ENCODE measurements at places on chromosomes 2 and 18.

DNA sequence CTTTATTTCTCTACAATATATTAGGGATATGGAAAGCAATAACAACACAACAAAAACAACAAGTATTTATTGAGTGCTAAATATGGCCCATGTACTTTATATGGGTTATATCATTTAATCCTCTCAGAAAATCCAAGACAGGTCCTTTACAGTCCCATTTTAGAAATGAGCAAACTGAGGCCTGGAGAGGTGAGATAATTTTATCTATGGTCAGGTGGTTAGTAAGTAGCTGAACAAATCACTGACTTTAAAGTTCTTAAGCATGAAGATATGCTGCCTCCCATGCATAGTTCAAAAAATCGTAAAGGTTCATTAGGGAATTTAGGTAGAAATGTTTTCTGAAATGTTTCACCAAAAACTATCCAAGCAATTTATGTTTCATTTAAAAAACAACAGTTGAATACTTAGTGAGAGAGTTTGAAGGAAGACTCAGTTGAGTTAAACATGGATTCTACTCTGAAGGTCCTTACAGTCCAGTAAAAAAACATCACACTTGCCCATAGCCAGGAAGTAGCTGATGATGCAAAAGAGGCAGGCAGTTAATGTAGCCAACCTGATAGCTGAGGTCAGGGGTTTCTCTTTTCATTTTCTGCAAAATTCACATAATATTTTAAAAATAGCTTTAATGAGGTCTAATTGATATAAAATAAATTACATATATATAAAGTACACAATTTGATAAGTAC lies 7.6 kb upstream of the NFE2L2 start:
- no peak for DNase-seq

DNA sequence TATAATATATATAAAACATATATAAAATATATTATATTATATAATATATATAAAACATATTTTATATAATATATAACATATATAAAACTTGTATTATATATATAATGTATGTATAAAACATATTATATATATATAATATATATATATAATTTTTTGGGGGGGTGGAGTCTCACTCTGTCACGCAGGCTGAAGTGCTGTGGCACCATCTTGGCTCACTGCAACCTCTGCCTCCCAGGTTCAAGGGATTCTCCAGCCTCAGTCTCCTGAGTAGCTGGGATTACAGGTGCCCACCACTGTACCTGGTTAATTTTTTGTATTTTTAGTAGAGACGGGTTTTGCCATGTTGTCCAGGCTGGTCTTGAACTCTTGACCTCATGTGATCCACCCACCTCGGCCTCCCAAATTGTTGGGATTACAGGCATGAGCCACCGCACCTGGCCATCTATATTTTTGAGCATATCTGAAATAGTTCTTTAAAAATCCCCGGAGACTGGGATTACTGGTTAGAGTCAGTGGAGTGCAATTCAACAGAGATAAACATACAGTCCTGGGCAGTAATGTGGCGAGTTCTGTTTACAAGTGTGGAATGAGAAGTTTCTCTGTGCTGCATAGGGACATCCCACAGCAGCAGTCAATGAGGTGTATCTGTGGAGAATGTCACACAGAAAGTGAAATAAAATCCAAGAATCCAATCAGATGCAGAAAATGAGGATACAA lies 208.4 kb downstream of the MYCN start:
- DNase-seq = no peak

GRCh38 chr2:232698556-232699091 lies 1.5 kb downstream of the GIGYF2 start:
- DNase-seq = no peak

GRCh38 chr2:240309214-240309613 lies 126.2 kb upstream of the GPC1 start:
- DNase-seq = no peak

DNA sequence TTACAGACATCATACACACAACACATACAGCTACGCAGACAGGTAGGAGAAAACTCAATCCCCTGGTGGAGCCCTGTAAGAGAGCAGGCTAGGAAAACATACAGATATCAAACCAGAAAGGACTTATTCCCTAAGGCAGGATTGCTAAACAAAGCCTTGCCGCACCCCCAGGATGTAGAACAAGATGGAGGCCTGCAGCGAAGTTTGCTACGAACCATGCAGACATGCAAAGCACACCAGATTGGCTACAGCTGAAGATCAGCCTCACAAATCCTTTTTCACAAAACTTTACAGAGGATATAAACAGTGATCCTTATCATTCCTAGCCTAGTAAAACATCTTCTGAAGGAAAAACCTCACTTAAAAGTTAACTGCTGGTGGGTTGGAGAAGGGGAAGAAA lies 28.3 kb downstream of the C18orf54 start:
- no peak for DNase-seq

DNA sequence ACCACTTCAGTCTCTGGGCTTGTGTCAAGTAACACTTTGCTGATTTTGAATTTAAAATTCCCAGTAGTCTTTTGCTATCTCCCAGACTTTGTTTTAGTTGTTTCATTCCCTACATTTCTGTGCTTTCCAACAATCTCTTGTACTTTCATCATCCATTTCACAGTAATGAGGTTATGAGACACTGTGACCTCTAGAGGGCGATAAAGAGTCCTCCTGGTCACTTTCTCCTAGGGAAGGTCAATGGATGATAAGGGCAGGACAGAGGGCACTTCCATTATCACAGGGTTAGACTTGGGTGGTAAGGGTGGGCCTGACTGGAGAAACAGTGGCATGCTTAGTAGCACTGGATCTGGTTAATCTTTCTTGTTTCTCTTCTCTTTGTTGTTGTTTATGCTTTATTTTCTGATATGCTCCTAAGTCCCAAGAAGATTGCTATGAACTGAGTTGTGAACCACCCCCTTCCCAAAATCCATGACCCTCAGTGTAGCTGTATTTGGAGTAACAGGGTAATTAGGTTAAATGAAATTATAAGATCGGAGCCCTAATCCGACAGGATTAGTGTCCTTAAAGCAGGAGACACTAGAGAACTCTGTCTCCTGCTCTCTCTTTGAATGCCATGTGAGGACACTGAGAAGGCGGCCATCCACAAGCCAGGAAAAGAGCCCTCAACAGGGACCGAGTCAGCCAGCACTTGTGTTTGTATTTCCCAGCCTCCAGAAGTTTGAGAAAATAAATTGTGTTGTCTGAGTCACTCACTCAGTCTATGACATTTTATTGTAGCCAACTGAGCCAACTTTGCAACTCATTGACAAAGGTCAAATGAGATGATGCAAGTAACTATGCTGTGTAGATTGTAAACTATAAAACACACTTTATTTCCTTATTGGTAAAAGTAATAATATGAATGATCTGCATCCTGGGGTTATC lies 779.2 kb downstream of the CNTNAP5 start:
- no peak for DNase-seq

DNA sequence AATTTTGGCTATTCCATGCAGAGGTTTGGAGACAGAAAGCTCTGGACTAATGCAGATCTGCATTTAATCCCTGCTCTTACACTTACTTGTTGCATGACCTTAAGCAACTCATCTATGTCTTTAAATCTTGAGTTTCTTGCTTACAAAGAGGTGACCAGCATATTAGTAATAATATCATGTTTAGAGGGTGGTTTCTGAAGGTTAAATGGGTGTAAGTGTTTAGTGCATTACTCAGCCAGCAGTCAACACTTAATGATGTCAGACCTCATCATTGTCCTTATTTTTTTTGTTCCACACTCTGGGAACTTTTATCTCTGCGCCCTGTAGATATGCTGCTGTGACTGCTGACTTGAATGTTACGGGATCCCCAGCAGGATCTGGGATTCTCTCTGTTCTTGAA lies 1.7 kb downstream of the IL1RL1 start:
- DNase-seq = no peak

GRCh38 chr2:218371983-218372350 lies 10.1 kb upstream of the SLC11A1 start:
- DNase-seq = no peak

- DNase-seq = no peak
Measured at GRCh38 chr2:5540856-5541255, 151.3 kb upstream of the SOX11 start.

DNA sequence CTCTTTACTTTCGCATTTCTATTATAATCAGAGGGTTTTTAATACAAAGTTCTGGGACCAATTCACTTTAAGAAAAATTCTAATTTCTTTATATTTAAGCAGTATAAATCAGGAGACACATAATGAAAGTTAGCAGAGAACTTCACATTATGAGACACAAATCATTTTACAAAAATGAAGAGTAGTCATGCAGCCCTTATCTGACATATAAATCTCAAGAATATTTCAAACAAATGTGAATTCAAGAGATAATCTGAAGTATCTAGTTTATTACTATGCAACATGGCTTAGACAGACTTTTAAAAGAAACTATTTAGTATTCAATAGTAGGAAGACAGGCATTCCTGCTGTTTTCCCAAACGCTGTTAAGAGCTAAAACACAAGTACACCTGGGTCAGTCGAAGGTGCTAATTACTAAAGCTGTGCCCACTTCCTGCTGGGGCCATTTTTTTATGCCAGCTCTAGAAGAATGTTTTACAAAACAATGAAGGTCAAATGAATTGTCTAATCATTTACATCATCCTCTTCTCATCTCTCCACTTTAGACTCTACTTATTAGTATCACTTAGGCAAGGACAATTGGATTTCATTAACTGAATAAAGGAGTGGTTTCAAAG lies 40.2 kb downstream of the CWC22 start:
- no peak for DNase-seq

GRCh38 chr2:218020966-218021535 lies 18.3 kb upstream of the TNS1 start:
- no peak for DNase-seq

DNA sequence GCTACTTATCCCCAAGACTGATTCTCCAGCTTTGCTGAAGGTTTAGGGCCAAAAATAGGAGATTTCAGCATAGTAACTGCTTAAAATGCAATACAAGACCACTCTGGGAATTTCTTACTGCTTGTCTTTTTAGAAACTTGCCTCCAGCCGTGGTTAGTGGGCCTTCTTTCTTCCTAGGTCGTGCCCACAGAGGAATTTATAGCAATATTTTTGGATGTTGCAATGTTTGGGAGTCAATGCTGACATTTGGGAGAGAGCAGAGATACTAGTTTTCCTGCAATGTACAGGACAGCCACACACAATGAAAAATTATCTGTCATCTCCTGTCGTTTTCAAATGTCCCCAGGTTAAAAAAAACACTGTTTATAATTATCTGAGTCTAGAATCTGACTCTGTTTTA lies 25.6 kb upstream of the CERS6 start:
- no peak for DNase-seq

- DNase-seq = no peak
Measured at GRCh38 chr2:38323623-38324022, 53.5 kb downstream of the ATL2 start.

GRCh38 chr2:233803292-233803911 lies 25.3 kb downstream of the MROH2A start:
- no peak for DNase-seq

- DNase-seq = no peak
Measured at GRCh38 chr2:207423886-207424285, 105.9 kb upstream of the CREB1 start.

DNA sequence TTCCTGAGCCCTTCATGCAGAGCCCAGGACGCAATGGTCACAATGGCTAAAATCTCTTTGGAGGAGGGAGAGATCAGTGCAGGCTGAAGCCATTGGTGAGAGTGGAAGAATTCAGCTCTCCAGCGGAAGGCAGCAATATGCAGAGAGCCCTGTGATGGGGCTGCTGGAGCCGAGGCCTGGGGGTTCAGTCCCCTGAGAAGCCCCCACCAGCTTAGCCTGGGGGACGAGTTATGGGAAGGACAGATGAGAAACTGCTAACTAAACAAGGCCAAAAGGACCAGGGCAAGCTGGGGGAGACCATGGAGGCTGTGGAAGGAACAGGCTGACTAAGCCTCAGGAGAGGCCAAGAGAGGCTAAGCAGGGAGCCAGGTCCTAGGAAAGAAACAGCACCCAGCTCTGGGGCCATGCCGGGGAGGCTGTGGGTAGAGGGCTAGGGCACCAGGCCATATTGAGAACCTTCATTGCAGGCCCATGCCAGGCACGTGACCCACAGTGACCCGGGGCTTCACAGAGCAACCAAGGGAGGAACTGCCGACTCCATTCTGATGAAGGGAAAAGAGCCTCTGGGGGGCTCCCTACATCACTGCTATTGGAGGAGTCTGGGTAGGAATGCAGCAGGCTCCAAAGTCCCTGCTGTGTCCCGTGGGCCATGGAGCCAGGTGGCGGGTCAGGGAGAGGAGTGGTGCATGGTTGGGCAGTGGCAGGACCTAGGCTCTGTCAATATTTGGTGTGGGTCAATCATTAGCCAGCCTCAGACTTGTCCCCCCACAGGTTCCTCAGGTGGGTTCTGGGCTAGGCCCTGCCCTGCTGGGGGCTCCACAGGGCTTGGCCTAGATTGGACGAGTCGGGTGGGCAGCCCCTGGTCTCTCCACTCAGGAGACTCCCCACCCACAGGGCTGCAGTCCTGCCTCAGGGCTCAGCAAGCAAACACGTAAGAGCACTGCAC lies 19.8 kb downstream of the PROC start:
- DNase-seq = no peak

- no peak for DNase-seq
Measured at GRCh38 chr2:64565949-64566710, 42.0 kb downstream of the AFTPH start.

DNA sequence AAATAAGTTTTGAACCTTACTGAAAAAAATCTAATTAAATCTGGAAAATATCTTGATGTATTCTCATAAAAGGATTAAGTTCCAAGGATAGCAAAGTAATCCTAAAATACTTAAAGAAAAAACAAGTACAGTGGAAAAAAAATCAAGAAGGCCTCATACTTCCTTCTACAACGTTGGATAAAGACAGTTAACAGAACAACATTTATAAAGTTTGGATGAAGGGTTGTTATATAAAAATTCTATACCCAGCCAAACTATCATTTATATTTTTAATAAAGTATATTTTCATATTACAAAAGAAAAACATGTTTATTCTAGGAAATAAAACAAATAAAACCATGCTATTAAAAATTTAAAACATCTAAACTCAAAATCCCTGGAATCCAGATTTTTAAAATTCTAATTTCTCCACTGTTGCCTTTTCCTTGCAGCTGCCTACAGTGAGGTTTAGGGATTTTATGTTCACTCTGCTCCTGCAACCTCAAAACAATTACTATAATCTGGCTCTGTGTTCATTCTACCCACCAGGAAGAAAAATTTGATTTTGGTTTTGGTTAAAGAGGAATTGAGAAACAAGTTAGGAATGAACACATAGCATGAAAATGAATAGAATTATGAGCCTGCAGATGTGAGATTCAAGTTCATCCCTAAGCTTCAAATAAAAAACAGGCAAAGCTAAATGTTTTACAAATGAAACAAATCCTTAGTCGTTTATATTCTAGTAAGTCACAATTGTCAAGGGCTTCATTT lies 142.8 kb downstream of the LPIN1 start:
- no peak for DNase-seq

- DNase-seq = no peak
Measured at GRCh38 chr2:174217869-174218268, 30.5 kb downstream of the OLA1 start.

- DNase-seq = no peak
Measured at GRCh38 chr2:197254776-197255530, 55.6 kb downstream of the ANKRD44 start.

GRCh38 chr18:30870466-30870865 lies 172.1 kb downstream of the DSC3 start:
- no peak for DNase-seq
